ENCODE measurements at places on chromosomes 2 and 18. TPM values are rescaled to one million over a fixed set of nuclear protein-coding genes. Genes with fewer than 3 reads are reported as not detected.
A peak's percentile ranks its signal among the peaks of the same experiment; 100 is the strongest.

The SULT1C4 gene
- total RNA-seq: not detected

The PXDN gene
- 0.37 TPM for total RNA-seq

The GRB14 gene
- total RNA-seq: not detected

The GALNT1 gene
- total RNA-seq: 22.5 TPM

The IL1RN gene
- 4.8 TPM for total RNA-seq

- H3K27ac ChIP-seq: peak overlapping the region; percentile 8
- no peaks in the 10 kb centered on the region for H3K27me3 ChIP-seq
- DNase-seq: no peak
Observed at GRCh38 chr2:9547262-9547991, 8.2 kb downstream of the ADAM17 start.

GRCh38 chr2:128724972-128725371, 406.3 kb upstream of the HS6ST1 start:
- H3K4me1 ChIP-seq: peaks cover 11% of the 10 kb centered on the region
- no peak overlapping the region for H3K27ac ChIP-seq
- no peak overlapping the region for H3K4me3 ChIP-seq

DNA sequence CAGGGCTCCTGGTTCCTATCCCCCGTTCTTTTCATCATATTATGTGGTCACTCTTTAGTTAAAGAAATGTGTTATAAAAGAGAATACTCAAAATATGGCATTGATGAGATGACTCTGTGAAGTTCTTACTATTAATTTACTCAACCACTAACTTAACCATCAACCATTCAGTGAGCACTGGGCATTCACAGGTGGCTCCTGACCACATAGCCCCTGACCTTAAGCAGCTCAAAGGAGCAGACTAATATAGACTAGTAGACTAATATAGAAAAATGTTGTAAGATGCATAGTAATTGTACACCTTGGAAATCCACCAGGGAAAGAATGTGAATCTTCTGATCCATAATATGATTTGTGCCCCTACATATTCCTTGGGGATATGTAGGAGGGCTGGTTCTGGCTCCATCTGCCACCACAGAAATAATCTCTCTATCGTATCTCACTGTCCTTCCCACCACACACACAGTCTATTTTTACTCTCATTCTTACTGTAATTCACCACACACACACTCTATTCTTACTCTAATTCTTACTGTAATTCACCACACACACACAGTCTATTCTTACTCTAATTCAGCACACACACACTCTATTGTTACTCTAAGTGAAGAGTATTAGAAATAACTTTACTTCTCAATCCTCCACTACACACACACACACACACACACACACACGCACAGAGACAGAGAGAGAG, 188.9 kb upstream of the ITGA4 start:
- H3K27me3 ChIP-seq: no peaks in the 10 kb centered on the region
- H3K27ac ChIP-seq: no peak overlapping the region
- peaks cover 14% of the 10 kb centered on the region for H3K4me1 ChIP-seq
- H3K4me3 ChIP-seq: no peak overlapping the region
- peaks cover 2% of the 10 kb centered on the region for H3K36me3 ChIP-seq

DNA sequence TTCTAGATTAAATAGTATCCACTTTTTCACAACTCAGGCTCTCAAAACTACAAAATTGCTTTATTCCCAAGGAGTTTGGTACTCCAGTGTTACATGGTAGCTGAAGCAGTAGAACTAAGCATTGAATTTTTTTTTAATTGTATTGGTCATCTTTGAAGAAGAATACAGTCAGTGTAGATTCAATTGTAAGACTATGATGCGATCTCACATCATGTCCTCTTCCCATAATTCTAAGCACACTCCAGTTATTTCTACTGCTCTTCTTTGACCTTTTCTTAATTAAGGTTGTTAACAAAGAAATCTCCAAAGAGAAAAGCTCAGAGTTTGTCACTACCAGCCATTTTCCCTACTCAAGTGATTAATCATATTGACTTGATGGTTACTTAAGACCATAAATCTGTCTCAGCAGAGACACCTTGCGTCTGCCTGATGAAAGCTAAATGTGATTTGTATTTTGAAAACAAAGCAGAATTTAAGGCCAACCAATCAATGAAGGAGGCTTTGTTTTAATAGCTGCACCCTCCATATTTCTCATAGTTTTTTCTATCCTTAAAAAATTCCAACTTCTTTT, 130.2 kb downstream of the DTNA start:
- no peak overlapping the region for H3K4me3 ChIP-seq
- DNase-seq: no peak
- H3K36me3 ChIP-seq: peaks cover 2% of the 10 kb centered on the region
- peaks cover 19% of the 10 kb centered on the region for H3K27me3 ChIP-seq
- H3K27ac ChIP-seq: no peak overlapping the region
- peaks cover 8% of the 10 kb centered on the region for H3K4me1 ChIP-seq

DNA sequence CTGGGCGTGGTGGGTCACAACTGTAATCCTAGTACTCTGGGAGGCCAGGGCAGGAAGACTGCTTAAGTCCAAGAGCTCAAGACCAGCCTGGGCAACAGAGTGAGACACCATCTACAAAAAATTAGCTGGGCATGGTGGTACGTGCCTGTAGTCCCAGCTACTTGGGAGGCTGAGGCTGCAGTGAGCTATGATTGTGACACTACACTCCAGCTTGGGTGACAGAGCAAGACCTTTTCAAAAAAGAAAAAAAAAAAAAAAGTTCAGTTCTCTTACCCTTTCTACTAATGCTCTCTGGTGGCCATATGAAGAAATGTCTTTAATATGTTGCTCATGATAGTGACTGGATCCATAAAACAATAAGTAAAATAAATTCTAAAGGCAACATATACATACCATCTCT, 14.9 kb downstream of the TYW5 start:
- peak overlapping the region; percentile 37 for H3K27ac ChIP-seq
- no peaks in the 10 kb centered on the region for H3K27me3 ChIP-seq

GRCh38 chr2:102049756-102050443, 58.1 kb downstream of the IL1R2 start:
- H3K36me3 ChIP-seq: no peaks in the 10 kb centered on the region
- no peak overlapping the region for H3K27ac ChIP-seq
- peaks cover 16% of the 10 kb centered on the region for H3K27me3 ChIP-seq
- peaks cover 10% of the 10 kb centered on the region for H3K4me1 ChIP-seq
- no peak overlapping the region for H3K4me3 ChIP-seq
- DNase-seq: no peak

DNA sequence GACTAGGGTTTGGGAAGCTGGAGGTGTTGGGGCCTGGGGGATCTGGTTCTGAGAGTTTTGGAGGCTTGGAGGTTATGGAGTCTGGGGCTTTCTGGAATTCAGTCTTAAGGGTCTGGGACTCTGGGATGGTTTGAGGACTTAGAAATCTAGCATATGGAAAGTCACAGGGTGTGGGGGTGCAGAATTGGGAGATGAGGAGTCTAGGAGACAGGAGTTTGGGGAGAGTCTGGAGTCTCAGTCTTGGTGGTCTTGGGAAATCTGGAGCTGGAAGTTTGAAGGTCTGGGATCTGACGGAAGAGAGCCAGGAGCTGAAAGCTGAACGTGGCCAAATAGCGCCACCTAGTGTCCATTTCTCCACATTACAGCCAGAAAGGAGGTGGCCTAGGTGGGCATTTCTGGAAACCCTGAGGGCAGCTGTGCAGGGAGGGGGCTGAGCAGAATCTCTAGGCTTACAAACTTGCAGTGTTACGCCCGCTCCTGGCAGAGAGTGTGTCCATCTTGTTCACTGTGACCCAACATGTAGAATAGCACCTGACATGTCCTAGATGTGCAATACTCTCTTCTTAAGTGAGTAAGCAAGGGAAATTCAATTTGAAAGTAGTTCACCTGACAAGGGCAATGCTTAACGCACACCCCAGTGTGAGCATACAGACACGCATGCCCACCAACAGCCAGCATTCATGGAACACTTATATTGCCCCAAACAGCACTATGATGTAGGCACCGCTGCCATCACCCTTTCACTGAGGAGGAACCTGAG, 204.8 kb downstream of the TFCP2L1 start:
- DNase-seq: peak; percentile 68
- peaks cover 21% of the 10 kb centered on the region for H3K27me3 ChIP-seq
- H3K36me3 ChIP-seq: no peaks in the 10 kb centered on the region
- peaks cover 2% of the 10 kb centered on the region for H3K4me1 ChIP-seq

DNA sequence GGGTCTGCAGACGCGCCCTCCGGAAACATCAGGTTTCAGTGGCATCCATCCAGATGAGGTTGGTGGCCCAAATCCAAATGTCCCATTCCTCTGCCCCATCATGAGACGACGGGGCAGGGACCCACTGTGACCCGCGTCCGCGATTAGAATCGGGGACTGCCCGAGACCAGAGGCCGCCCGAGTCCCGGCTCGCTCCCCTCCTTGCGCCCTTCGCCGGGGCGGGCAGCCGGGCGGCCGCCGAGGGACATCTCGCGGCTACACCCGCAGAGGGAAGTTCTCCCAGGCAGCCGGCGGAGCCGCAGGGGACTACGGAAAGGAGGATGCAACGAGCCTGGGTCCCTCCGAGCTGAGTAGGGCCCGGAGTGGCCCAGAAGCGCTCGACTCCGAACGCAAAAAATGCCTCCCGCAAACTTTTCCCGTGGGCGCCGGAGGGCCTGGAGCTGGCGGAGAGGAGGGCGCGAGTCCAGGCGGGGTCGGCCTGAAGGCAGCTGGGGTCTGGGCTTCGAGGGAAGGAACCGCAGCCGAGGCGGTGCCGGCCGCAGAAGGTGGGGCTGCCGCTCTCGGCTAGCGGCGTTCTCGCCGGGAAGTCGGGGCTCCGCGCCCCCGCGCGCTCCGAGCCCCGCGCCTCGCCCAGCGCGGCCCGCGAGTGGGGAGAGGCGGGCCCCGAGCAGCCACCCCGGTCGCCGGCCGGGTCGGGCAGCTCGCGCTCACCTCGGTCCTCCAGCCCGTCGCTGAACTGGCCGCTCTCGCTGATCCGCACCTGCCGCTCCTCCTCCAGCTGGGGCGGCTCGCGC, 580 bp downstream of the TMEM163 start:
- no peaks in the 10 kb centered on the region for H3K36me3 ChIP-seq
- DNase-seq: peak; percentile 28
- peaks cover 27% of the 10 kb centered on the region for H3K4me1 ChIP-seq
- H3K4me3 ChIP-seq: peak overlapping the region; percentile 53

Data from activated CD4-positive, alpha-beta T cell treated with anti-CD3 and anti-CD28 coated beads for 36 hours (primary cell).